ENCODE measurements at places on chromosomes 7 and 10.
A peak's percentile ranks its signal among the peaks of the same experiment; 100 is the strongest.

DNA sequence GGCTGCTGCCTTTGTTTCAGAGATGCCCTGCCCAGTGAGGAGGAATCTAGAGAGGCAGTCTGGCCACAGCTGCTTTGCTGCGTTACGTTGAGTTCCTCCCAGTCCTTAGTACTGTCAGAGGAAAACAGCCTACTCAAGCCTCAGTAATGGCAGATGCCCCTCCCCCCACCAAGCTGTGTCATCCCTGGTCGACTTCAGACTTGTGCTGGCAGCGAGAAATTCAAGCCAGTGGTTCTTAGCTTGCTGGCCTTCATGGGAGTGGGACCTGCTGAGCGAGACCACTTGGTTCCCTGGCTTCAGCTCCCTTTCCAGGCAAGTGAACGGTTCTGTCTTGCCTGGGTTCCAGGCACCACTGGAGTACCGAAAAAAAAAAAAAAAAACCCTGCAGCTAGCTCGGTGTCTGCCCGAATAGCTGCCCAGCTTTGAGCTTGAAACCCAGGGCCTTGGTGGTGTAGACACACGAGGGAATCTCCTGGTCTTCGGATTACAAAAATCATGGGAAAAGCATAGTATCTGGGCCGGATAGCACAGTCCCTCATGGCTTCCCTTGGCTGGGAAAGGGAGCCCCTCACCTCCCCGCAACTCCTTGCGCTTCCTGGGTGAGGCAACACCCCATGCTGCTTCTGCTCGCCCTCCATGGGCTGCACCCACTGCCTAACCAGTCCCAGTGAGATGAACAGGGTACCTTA, 9.1 kb downstream of the SDHAF3 start:
- 0 out of 2 replicates have a peak overlapping the region, but pooled peaks have one; percentile 10 for H3K4me3 ChIP-seq
- peaks cover 26% of the 10 kb centered on the region for H3K4me1 ChIP-seq
- no peaks in the 10 kb centered on the region for H3K27me3 ChIP-seq
- peaks cover 22% of the 10 kb centered on the region for H3K36me3 ChIP-seq
- peak; percentile 65 for DNase-seq
- H3K27ac ChIP-seq = no peak overlapping the region

DNA sequence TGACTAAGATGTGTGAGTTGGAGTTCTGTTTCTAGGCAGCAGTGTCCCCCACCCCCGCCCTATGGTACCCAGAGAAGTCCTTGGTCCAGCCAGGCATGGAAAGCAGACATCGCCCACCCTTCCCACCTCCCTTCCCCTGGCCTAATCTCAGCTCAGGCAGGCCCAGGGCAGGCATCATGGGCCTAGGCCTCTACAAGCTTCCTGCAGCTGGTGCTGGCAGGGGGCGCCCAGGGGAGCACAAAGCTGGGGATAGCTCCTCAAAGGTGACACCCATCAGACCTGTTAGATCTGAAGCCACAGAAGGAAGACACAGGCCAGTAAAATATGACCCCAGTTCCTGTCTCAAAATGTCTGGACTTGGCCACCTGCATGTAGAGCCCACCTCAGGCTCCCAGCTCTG, 18.9 kb upstream of the UNC5B start:
- H3K27ac ChIP-seq = no peak overlapping the region
- DNase-seq = no peak
- H3K4me3 ChIP-seq = no peak overlapping the region
- peaks cover 10% of the 10 kb centered on the region for H3K4me1 ChIP-seq
- H3K36me3 ChIP-seq = peaks cover 15% of the 10 kb centered on the region

DNA sequence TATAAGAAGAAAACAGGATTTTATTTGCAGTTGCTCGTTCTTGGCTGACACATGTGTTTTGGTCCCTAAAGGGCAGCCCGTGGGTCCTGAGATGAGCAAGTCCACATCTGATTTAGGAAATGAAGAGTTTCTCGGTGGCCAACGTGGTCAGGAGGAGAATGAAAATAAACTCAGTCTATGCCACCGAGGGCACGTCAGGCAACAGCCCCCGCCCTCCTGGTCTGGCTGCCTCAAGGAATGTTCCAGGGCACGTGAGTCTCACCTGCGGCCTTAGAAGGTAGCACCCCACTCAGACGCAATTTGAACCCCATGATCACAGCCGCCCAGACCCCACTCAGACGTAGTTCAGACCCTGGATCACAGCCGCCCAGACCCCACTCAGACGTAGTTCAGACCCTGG, 197.2 kb downstream of the ADARB2 start:
- no peak overlapping the region for H3K27ac ChIP-seq
- no peaks in the 10 kb centered on the region for H3K27me3 ChIP-seq
- peak; percentile 3 for DNase-seq
- no peaks in the 10 kb centered on the region for H3K36me3 ChIP-seq

DNA sequence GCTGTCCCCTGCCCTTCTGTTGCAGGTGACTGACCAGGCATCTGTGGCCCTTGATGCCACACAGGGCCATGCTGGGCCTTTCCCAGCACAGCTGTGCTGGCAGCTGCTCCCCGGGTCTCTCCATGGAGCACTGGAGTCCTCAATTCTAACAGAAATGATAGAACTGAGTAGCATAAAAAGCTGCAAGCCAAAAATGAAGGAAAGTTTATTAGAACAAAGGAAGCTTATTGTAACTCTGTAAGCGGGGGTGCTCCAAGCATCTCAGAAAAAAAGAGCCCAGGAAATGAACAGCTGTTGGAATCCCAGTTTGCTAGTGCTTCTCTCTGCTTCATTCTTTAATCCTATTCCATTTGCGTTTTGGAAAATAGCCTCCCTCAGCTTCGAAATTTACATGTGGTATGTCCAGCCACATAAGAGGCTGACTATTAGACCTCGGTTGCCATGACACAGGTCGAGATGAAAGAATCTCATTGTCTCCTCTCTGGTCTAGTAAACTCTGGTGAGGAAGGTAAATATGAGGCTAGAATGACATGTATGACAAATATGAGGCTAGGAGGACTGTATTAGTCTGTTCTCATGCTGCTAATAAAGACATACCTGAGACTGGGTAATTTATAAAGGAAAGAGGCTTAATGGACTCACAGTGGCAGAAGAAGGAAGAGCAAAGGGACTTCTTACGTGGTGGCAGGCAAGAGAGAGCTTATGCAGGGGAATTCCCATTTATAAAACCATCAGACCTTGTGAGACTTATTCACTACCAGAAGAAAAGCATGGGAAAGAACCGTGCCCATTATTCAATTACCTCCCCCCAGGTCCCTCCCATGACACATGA, 23.7 kb downstream of the EPDR1 start:
- no peak overlapping the region for H3K4me3 ChIP-seq
- no peak overlapping the region for H3K27ac ChIP-seq
- H3K36me3 ChIP-seq = no peaks in the 10 kb centered on the region
